ENCODE measurements at places on chromosomes 7 and 10.

DNA sequence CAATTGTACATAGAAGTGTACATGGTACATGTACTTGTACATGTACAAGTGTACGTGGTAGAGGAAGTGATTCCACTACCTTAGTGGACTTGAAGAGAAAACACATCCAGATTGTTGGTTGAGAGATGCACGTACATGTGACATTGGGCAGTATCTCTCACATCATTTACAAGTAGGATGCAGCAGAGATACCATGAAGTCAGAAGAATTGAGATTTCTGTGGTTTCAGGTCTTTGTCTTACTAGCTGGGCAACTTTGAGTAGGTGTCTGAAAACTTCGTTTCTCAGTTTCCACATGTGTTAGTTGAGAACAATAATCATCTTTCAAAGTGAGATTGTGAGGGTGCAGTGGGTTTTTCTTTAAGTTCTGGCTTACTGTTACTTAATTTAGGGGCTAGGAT, 21.5 kb downstream of the CLDN12 start:
- DNase-seq, result no peak

- DNase-seq, result no peak
These were observed 1009.7 kb upstream of the CELF2 start for GRCh38 chr10:10007957-10008356.

- DNase-seq, result no peak
These were observed 3.3 kb downstream of the JMJD1C start for GRCh38 chr10:63462442-63462841.

DNA sequence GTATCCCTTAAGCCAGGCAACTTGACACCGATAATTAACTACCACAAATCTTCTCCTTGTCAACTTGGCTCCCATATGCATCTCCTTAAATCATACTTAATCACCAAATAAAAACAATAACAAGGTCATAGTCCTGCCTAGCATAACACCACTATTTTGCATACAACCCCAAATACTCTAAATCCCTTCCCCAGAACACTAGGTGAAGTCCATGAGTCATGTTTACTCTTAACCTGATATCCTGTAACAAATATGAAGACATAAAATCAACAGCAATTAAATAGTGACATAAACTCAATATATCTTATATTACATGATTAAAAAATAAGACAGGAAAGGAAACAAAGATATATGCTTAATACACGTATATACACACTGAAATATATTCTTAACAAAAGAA, 362.0 kb downstream of the ETV1 start:
- DNase-seq, result no peak

GRCh38 chr10:124291001-124291701, 127.6 kb downstream of the OAT start:
- DNase-seq, result no peak

- no peak for DNase-seq
These were observed 56.4 kb upstream of the MXI1 start for GRCh38 chr10:110150981-110151380.

- DNase-seq, result no peak
These were observed 115.4 kb downstream of the MLLT10 start for GRCh38 chr10:21649454-21649872.

- no peak for DNase-seq
These were observed 818 bp upstream of the SUPV3L1 start for GRCh38 chr10:69179089-69179742.

Data from non-pigmented ciliary epithelial cell (primary cell).